KG1 (cell line): ENCODE measurements at places on chromosomes 16 and 17.

- DNase-seq: no peak
These were observed 47.9 kb upstream of the NKD1 start for GRCh38 chr16:50500171-50500874.

- DNase-seq: no peak
These were observed 184.5 kb downstream of the IRF8 start for GRCh38 chr16:86083382-86084002.

- DNase-seq: no peak
These were observed 139.5 kb downstream of the CMIP start for GRCh38 chr16:81583893-81584631.

DNA sequence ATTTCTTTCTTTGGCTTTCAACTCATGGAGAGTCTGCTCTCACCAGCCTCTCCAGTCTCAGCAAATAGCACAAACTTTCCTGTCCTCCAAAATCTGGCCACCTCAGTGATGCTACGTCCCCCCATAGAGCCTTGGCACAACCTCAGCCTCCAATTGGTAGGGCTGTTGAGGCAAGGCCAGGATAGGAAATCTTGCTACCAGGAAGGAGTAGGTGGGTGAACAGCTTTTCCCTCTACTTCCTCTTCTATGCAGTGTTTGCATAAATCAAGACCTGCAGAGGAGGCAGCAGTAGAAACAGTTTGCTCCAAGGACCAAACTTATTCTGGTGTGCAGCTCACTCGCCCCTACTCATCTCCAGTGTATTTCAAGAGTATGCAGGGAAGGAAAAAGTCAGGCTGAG lies 701 bp upstream of the DPEP2 start:
- peak; percentile 16 for DNase-seq

GRCh38 chr17:79809530-79810129 lies 12.8 kb upstream of the CBX8 start:
- DNase-seq: no peak

GRCh38 chr17:42848093-42848492 lies 2.9 kb upstream of the AOC3 start:
- no peak for DNase-seq

GRCh38 chr16:28573738-28574718 lies 20.3 kb downstream of the SGF29 start:
- no peak for DNase-seq

GRCh38 chr17:50319306-50320004 lies 26.5 kb upstream of the XYLT2 start:
- no peak for DNase-seq

GRCh38 chr17:2076087-2076984 lies 21.4 kb downstream of the HIC1 start:
- no peak for DNase-seq

DNA sequence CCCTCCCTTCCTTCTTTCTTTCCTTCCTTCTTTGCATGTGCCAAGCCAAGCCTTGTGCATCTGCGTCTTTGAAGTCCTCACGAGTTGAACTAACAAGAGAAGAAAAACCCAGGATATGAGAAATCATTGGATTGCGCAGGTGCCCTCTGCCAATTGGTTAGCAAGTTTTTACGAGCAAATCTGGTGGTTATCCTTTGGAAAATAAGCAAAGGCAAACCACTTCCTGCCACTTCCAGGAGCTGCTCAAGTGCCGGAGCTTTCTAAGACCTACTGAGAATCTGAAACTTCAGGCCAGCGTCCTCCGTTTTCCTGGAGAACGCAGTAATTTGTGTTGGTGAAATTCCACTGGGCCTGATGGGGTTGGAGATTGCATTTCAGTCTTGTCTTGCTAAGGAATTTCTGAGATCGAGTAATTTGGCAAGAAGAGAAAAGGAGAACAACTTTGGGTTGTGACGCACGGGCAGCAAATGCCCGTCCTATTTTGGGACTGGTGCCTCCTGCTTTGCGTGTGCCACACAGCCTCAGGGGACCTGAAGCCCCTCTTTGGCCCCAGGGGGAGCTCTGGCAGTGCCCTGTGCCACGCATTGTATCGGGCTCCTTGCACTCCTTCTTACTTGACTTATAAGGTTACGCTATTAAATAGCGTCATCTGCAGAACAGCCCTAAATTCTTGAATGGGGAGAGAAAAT lies 56.4 kb downstream of the CMIP start:
- no peak for DNase-seq
